ENCODE measurements at places on chromosomes 6 and 20.

DNA sequence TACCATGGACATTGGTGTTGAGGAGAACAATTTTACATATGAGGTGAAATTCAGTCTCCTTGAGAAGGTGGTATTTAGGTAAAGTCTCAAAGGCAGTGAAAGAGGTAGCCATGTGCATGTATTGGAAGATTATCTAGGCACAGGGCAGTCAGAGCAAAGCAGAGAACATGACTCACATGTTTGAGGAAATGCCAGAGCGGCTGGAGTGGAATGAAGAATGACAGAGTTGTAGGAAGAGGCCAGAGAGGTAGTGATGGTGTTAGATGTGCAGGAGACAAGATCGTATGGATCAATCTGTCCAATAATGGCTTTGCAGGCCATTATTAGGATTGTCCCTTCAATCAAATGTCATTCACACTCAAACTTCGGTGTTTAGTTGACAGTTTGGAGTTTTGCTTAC, 449.4 kb upstream of the PTCHD4 start:
- DNase-seq: no peak
- H3K27me3 ChIP-seq: no peaks in the 10 kb centered on the region
- no peak overlapping the region for H3K27ac ChIP-seq
- H3K36me3 ChIP-seq: no peaks in the 10 kb centered on the region

DNA sequence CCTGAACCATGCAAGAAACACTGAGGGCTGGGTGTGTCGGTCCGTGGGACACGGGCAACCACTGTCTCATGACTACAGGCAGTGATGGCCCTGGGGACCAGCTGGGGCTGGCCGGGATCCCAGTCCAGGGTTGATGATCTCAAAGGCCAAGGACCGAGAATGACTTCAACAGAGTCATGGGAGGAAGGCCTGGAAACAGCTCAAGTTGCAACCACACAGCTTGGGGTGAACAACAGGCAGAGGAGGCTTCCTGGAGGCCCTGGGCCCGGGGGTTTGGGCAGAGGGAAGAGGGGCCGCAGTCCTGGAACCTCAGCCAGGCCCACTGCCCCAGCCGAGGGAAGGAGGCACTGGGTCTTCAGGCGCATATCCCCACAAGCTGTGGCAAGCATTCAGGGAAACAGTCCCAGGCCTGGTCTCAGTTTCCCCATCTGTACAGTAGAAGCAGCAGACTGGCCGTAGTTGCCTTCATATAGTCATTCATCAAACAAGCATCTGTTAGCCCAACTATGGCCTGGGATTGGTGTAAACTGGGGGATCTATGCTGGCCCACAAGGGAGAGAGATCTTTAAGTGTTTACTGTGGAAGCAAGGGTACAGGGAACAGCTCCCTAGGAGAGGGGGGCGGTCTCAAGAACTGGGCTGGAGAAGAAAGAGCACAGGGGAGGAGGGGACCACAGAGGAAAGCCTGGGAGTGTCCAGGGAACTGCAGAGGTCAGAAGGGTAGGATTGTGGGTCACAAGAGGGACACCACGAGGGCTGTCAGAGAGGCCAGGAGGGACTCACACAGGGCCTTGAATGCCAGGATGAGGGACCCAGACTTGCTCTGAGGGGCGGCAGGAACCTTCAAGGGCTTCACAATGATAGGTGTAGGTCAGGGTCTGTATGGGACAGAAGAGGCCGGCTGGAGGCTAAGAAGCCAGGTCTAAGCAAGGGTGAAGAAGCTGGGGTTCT, 2.1 kb downstream of the MYL9 start:
- DNase-seq: no peak
- H3K4me3 ChIP-seq: peak overlapping the region; percentile 77
- peaks cover 39% of the 10 kb centered on the region for H3K4me1 ChIP-seq
- no peaks in the 10 kb centered on the region for H3K27me3 ChIP-seq

- H3K36me3 ChIP-seq: no peaks in the 10 kb centered on the region
- peak overlapping the region; percentile 84 for H3K27ac ChIP-seq
- no peaks in the 10 kb centered on the region for H3K27me3 ChIP-seq
Measured at GRCh38 chr6:6681075-6681849, 92.7 kb downstream of the LY86 start.

DNA sequence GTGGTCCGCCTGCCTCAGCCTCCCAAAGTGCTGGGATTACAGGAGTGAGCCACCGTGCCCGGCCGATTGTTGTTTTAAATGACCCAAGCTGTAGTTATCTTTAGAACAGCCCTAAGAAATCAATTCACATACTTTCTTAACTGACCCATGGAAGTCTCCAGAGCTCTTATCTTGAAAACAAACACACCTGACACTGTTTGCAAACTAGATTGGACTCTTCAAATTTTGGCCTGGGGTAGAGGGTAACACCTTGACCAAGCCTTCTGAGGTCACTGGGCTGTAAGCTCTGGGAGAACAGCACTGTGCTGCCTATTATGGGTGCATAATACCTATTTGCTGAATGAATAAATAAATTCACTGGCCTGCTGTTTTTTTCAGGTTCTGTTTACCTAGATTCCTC, 190.6 kb downstream of the AIG1 start:
- no peak for DNase-seq
- peaks cover 3% of the 10 kb centered on the region for H3K4me1 ChIP-seq
- no peak overlapping the region for H3K27ac ChIP-seq

DNA sequence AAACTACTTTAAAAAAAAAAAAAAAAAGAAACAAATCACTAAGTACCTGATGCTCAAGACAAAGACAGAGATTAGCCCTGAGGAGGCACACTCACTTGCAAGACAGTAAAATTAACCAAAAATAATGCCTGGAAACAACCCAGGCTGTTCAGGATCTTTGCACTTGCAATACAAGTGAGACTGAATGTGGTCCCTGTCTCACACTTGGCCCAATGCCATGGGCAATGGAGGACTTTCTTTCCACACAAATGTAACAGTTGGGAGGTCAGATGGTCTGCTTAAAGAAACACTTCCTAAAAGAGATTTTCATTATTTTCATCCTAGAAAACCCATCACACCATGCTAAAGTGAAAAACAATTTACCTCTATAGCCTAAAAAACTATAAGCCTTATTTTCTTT, 16.2 kb downstream of the STAU1 start:
- H3K27ac ChIP-seq: no peak overlapping the region
- no peaks in the 10 kb centered on the region for H3K27me3 ChIP-seq
- DNase-seq: no peak
- H3K4me1 ChIP-seq: peaks cover 5% of the 10 kb centered on the region

- H3K27me3 ChIP-seq: no peaks in the 10 kb centered on the region
- no peak overlapping the region for H3K4me3 ChIP-seq
- no peaks in the 10 kb centered on the region for H3K4me1 ChIP-seq
- H3K27ac ChIP-seq: no peak overlapping the region
- peaks cover 4% of the 10 kb centered on the region for H3K36me3 ChIP-seq
Measured at GRCh38 chr6:70538376-70538775, 28.4 kb upstream of the SDHAF4 start.

- peaks cover 18% of the 10 kb centered on the region for H3K27me3 ChIP-seq
- H3K36me3 ChIP-seq: no peaks in the 10 kb centered on the region
- peak overlapping the region; percentile 62 for H3K27ac ChIP-seq
- H3K4me1 ChIP-seq: peaks cover 14% of the 10 kb centered on the region
- no peak for DNase-seq
Measured at GRCh38 chr6:3208098-3208774, 19.2 kb downstream of the TUBB2B start.

DNA sequence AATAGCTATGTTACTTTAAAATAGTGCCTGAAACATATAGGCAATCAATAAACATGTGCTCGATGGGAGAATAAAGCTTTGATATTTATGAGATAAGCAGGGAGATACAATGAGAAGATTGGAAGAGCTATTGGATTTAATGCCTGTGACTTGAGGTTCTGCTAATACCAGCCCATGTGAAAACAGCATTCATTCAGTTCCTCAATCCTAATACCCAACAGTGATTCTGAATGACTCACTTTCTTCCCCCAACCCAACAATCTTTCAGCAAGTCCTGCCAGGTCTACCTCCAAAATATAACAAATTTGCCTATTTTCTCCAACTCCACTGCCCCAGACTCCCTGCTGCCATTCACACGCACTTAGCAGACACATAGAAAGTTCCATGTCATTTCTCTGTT, 26.6 kb upstream of the KLHL31 start:
- H3K36me3 ChIP-seq: no peaks in the 10 kb centered on the region
- no peaks in the 10 kb centered on the region for H3K27me3 ChIP-seq
- H3K27ac ChIP-seq: no peak overlapping the region
- H3K4me1 ChIP-seq: peaks cover 6% of the 10 kb centered on the region
